ENCODE measurements at places on chromosomes 11 and 22.
A peak's percentile ranks its signal among the peaks of the same experiment; 100 is the strongest.

DNA sequence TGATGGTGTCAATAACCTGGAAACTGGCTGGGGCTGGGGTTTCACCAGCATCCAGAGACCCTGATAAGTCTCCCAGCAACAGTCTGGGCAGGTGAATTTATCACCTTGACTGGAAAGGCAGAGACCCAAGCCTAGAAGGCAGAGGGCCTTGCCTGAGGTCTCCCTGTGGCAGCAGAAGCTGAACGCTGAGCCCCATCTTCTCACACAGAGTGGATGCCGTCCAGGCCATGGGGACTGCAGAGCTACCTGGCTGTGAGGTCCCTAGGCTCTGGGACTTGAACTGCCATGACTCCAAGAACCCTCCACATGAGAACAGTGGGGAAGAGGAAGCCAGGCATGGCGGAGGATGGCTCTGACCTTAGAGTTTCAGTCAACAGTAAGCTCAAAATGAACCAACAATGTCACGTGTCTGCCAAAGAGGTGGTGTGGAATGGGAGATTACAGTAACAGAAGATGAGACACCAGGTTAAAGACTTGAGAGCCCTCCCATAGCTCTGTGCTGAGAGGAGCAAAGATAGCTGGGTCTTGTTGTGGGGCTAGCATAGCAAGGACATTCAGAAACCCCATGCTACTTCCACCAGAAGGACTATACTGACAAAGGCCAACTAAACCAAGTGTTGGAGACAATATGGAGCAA is 79.1 kb upstream of the LINC01488 start:
- no peak for DNase-seq

DNA sequence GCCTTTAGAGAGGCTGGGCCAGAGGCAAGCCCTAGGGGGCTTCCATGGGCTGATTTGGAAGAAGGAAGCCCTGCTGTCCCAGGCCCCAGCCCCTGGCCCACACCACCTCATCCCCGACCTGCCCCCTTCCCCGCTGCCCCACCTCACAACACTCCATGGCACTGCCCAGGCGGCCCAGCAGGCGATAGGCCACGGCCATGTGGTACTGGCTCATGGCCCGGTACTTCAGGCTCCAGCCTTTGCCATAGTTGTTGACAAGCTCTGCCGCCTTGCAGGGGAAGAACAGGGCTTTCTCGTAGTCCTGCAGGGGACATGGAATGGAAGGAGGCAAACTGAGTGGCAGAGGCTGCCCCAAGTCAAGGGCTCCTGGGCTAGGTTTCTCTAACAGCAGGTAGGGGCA is 6.4 kb downstream of the RAPSN start:
- no peak for DNase-seq

DNA sequence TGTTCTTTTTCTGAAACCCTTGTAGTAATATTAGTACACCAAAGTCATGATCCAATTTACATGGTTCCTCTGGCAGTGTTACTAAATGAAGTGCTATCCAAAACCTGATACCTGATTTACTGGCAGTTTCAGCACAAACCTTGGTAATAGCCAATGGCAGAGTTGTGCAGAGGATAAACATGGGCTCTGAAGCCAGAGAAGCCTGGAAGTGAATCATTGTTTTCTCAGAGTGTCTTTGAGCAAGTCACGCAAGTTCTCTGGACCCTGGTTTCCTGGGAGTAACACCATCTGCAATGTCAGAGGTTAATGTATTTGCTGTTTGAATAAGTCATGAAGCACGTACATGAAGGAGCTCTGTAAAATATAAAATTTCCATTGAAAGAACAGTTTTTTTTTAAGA is 222.3 kb upstream of the NARS2 start:
- no peak for DNase-seq

DNA sequence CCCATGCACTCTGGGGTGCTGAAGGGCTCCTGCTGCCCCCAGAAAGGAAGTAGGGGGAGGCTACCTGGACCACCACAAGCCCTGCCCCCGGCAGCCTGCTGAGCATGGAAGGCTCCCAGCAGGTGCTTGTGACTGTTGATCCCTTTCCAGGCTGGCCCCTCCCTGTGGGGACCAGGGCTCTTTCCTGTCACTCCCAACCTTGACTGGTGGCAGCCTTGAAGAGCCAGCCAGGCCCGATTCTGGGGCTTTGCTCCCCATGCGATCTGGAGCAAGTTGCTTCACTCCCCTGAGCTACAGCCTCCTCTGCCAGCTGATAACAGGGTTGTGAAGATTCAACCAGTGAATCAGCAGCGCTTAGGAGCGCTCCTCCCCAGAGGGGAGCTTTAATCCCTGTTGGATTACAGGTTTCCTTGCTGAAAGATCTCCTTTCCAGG is 4.6 kb upstream of the CST6 start:
- no peak for DNase-seq

DNA sequence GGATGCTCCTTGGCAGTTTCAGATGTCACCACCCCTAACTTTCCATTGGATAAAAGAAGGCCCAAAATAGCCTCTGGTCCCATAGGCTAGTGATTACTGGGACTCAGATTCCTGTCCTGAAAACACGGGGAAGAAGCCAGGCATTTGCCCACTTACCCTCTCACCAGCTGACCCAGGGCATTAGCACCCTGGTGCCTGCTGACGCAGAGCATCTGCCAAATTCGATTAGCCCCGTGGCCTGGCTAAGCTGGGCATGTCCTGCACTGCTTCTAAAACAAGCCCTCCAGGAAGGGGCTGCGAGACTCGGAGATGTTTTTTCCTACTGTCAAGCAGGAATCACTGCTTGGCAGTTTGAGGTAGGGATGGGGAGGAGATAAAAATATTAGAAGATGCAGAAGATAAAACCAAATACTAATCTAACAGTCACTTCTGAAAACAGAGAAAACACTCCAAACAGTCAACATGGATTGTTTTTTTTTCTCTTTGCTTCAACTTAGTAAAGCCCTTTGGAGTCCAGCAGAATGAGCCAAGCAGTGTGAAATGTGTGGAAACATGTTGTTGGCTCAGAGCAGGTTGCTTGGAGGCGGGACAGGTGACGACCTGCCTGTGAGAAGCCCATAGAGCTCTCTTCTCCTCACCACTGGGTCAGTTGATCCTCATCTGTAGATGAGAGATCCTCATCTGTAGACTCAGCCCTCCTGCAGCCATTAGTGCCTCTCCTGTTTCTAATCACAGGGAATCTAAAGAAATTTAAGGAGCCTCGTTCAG is 54.0 kb downstream of the BDNF start:
- DNase-seq: no peak

DNA sequence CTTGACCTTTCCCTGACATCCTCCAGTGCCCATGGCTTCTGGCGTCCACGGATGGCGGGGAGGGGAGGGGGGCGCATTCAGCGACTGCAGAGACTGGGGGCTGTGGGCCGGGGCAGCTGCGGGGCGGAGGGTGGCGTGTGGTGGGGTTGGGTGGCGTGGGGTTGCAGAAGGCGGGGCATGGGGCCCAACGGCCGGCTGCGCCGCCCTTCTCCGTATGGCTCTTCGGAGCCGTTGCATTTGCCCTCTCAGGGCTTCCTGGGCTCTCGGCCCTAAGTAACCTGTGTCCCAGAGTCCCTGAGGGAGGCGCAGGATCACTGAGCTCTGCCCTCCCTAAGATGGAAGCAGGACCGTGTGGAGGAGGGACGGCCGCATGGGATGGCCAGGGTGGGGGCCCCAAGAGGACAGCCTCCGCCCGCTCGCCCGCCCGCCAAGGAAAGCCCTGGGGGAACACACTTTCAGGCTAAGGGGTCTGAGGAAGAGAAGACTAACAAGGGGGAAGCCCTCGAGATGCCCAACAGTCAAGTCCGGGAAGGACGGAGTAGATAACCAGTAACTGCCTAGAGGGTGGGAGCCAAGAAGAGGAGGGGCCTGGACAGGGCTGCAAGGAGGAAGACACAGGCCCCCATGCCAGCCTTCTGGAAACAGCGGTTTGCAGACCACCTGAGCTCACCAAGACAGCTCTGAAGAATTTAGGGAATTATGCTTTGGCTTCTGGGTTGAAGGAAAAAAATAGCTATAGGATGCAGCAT is 9.2 kb upstream of the AIFM3 start:
- no peak for DNase-seq

GRCh38 chr11:61026121-61027031 is 54.9 kb downstream of the CD6 start:
- peak; percentile 41 for DNase-seq

DNA sequence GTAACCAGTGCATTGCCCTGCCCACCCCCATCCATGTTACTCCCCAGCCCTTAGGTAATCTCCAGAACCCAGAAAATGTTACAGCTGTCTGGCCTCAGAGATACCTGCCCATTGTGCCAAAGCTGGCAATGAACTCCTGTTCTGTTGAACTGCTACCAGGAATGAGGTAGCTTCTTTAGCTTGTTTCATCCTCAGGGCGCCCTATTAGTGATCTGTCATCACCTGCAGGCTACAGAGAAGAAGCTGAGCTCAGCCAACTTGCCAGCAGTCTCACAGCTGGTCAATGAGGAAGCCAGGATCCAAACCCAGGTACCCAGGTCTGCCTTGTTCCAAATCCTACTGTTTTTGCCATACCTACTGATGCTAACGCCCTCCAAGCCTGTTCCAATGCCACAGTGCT is 88.7 kb downstream of the GALNT18 start:
- no peak for DNase-seq

- no peak for DNase-seq
Measured at GRCh38 chr22:46115755-46116490, 34.4 kb upstream of the PPARA start.

DNA sequence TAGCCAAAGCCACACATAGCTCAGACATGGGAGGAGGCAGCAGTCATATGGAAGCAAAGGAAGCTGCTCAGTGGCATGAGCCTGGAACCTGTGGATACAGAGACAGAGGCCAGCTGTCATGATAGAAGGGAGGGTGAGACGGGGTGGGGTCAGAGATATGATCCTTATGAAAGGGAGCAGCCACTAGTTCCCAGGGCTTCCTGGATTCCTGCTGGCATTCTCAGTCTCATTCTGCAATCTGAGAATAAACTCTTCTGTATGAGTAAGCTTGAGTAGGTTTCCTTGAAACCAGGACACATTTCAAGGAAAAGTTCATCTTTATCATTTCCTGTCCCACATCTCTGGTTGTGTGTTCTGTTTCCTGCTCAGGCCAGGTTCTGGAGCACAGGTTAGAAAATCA is 220.2 kb upstream of the SNX19 start:
- no peak for DNase-seq

- DNase-seq: no peak
Measured at GRCh38 chr11:2584812-2585565, 114.8 kb downstream of the KCNQ1OT1 start.

GRCh38 chr22:31046539-31047226 is 34.4 kb upstream of the SMTN start:
- no peak for DNase-seq

DNA sequence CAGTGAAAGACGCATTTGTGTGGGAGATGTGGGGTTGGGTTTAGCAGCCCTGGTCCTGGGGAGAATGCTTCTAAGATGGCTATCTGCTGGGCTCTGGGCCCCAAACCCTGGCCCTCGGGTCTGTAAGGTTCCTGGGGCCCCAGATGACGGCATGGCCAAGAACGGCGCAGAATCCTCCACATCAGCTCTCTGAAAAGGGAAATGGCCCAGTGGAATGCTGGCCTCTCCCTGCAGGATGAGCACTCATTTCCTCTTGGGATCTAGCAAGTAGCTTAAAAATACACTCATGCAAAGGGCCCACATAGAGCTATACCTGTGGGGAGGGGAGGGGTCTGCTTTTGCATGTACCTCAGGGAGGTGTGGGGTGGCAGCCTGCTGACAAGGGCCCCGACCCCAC is 37.5 kb upstream of the LINC01488 start:
- no peak for DNase-seq

GRCh38 chr11:117925198-117925925 is 3.8 kb downstream of the TMPRSS13 start:
- DNase-seq: no peak

- DNase-seq: no peak
Measured at GRCh38 chr11:64843686-64844329, 645 bp downstream of the CDC42BPG start.

GRCh38 chr11:36296884-36297543 is 926 bp downstream of the PRR5L start:
- DNase-seq: no peak

- DNase-seq: no peak
Measured at GRCh38 chr22:39600491-39601179, 30.1 kb downstream of the CACNA1I start.

- DNase-seq: no peak
Measured at GRCh38 chr22:21661991-21662390, 3.8 kb upstream of the PPIL2 start.

DNA sequence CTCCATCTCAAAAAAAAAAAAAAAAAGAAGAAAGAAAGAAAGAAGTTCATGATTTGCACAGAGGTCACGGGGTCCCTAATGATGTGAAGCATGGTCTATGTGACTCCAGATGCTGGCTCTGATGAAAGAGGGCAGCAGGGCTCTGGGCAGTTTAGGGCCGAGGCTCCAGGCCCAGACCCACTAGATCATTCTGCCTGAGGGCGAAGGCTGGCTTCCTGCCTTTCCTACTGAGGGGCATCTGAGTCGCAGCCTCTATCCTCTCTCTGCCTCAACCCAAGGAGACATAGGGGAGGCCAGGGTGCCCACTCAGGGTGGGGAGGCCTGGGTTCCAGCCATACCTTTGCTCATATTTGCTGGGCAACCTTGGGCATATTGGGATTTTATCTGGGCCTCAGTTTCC is 4.8 kb downstream of the SLC35E4 start:
- DNase-seq: no peak

- no peak for DNase-seq
Measured at GRCh38 chr11:3959903-3960265, 104.4 kb downstream of the STIM1 start.

GRCh38 chr11:84117394-84117793 is 831.2 kb upstream of the CCDC90B start:
- no peak for DNase-seq

GRCh38 chr11:19918302-19919049 is 205.8 kb downstream of the NAV2 start:
- no peak for DNase-seq

DNA sequence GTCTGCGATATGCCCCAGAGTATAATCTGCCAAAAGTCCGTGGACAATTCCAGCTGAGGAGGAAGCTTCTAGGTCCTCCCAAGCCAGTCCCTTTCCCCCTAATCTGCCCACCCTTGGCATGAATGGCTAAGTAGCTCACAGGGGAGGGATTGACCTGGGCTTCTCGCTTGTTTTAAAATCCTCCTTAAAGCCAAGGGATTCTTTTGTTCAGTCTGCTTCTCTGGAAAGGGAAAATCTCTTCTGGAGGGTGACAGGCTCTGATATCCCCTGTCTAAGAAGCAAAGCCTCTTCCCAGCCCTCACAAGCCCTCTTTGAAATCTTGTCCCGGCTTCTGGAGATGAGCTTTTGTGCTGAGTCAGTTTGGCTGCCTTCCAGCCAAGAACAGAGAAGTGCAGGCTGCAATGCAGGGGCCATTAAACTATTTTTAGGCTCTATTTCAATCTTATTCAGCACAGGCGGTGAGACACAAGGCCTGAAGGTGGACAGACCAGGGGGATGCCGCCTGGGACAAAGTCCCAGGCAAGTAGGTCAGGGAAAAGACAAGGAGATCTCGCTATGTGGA is 23.9 kb downstream of the NEFH start:
- no peak for DNase-seq

GRCh38 chr22:44883011-44883421 is 126.8 kb downstream of the PHF21B start:
- no peak for DNase-seq

All from activated naive CD4-positive, alpha-beta T cell treated with Interleukin-2 at 50 U/mL for 16 hours (primary cell).